ENCODE measurements at places on chromosomes 1 and 21. TPM values are rescaled to one million over a fixed set of nuclear protein-coding genes. Genes with fewer than 3 reads are reported as not detected.

Gene IL22RA1
- total RNA-seq, result 1.6 TPM

Gene MYBPH
- total RNA-seq, result not detected

Gene SYNC
- 1.4 TPM for total RNA-seq

Gene KCNA2
- not detected for total RNA-seq

Gene SESN2
- 51.1 TPM for total RNA-seq

Gene PTPRF
- 32.0 TPM for total RNA-seq

Gene PSMB4
- 641 TPM for total RNA-seq

Gene OR10J1
- 0.05 TPM for total RNA-seq

Gene HPCAL4
- not detected for total RNA-seq

Gene GCSAML
- total RNA-seq, result not detected

Gene PADI2
- total RNA-seq, result not detected

Gene FAM43B
- total RNA-seq, result not detected

Gene BGLAP
- total RNA-seq, result 0.50 TPM

Gene LY9
- total RNA-seq, result not detected

Gene SLC22A15
- total RNA-seq, result 0.14 TPM

Gene ZNF683
- not detected for total RNA-seq

Gene GPR161
- 2.8 TPM for total RNA-seq

Gene SELP
- total RNA-seq, result not detected

Gene NUP210L
- 0.02 TPM for total RNA-seq

Gene SLFNL1
- total RNA-seq, result not detected

Gene EFCAB7
- total RNA-seq, result 8.1 TPM

Gene SLC1A7
- not detected for total RNA-seq

Gene LRRC53
- total RNA-seq, result not detected

Gene C1orf115
- total RNA-seq, result 3.8 TPM

Gene TENT5C
- total RNA-seq, result 0.12 TPM

Gene TMEM201
- total RNA-seq, result 2.8 TPM

Gene AMY1C
- total RNA-seq, result not detected

Gene PTGS2
- total RNA-seq, result 2.4 TPM
